ENCODE measurements at places on chromosomes 5 and 9.

DNA sequence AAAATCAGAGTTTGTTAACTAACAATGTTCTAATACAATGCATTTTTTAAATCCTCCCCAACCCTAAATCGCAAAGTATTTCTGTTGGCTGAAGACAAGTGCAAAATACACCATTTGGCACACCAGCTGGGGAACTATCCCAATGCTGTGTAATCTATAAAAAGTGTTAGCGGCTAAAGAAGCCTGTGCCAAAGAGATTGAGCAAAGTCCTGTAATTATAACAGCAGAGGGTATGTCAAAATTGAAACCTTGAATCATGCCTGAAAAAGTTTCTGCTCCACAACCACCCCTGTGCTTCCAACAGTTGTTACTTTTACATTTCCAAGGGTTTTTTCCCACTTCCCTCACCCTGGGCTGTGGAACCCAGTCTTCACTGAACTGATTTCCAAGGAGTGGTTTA lies 83.1 kb upstream of the PLPP6 start:
- no peak for DNase-seq

GRCh38 chr9:125472926-125473701 lies 211.5 kb downstream of the GAPVD1 start:
- DNase-seq: no peak

GRCh38 chr9:29290516-29290915 lies 1717.2 kb upstream of the C9orf72 start:
- no peak for DNase-seq

- no peak for DNase-seq
Measured at GRCh38 chr9:86676396-86676795, 270.9 kb downstream of the GAS1 start.

- DNase-seq: no peak
Measured at GRCh38 chr5:55691265-55692105, 20.6 kb downstream of the SLC38A9 start.

- DNase-seq: peak; percentile 70
Measured at GRCh38 chr5:100520348-100520747, 14.8 kb upstream of the FAM174A start.

DNA sequence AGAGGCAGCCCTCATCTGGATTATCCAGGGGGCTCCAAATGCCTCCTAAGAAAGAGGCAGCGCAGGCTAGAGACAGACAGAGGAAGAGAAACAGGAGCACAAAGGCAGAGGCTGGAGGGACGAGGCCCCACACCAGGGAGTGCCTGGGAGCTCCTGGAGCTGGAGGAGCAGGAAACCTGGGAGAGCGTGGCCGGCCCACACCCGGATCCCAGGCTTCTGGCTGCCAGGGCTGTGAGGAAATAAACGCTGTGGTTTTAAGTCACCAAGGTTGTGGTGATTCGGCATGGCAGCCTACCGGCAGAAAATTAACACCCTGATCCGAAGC lies 165.5 kb downstream of the OLFM1 start:
- no peak for DNase-seq

DNA sequence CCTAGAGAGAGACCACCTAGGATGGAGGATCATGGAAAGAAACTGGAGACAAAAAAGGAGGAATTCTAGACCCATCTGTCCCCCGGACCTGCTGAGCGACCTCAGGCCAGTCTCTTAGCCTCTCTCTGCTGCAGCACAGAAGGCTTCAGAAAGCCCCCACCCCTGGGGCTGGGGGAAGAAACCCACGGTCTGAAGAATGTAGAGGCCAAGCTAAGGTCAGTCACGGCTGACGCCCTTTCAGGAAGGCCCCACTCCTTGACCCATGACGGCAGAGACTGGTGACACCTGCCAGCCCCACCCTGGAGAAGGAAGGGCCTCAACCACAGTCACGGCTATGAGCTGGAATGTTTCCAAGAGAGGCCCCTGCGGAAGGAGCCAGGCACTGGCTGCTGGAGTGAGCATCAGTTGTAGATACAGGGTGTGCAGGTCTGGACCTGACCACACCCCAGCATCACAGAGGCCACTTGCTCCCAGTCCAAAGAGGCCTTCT lies 120.5 kb upstream of the BOD1 start:
- DNase-seq: no peak

DNA sequence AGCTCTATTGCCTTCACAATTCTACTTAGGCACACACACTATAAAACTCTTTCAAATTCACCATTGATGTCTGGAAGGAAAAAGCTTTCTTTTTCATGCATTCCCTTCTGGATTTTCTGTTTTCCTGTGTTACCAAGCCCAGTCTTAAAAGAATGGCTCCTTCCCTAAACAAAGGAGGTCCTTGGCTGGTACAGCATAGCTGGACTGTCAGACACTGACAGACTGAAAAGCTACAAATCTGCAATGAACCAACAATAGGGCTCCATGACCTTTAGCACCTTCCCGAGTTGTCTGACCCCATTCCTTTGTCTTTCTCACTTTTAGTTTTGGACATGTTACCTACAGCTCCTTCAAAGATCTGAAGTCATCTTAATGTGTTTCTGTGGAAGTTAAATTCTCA lies 382.5 kb downstream of the TMEM161B start:
- no peak for DNase-seq

DNA sequence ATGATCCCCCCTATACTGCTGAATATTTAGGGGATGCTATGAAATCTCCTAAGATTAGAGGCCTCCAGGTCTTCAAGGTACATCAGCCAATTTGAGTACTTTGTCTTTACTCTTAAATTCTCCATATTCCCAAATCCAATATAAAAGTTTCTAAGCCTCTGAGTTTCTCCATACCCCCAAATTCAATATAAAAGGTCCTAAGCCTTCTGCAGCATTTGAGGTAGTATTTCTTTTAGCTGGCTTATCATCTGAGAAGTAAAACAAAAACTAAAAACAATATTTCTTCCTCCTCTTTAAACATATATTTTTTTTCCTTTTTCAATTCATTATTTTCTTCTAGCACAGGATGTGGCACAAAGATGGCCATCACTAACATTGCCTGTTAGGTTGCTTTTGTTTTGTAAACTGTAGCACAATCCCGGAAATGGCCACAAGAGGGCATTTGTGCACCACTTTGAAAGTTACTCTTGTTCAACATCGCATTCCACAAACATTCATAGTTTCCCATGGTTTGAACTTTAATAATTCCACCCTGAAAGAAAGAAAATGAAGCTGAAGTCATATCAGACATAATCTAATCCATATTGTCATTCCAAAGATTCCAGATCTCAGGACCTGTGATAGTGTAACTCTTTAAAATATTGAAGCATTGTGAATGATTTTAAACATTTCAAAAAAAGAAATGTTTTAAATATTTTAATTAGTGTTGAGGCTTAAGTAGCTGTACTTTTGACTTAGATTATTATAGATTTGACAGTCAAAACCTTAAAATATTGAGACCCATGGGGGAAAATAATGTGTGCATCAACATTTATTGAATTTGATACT lies 21.0 kb upstream of the SCGB3A2 start:
- DNase-seq: peak; percentile 63

DNA sequence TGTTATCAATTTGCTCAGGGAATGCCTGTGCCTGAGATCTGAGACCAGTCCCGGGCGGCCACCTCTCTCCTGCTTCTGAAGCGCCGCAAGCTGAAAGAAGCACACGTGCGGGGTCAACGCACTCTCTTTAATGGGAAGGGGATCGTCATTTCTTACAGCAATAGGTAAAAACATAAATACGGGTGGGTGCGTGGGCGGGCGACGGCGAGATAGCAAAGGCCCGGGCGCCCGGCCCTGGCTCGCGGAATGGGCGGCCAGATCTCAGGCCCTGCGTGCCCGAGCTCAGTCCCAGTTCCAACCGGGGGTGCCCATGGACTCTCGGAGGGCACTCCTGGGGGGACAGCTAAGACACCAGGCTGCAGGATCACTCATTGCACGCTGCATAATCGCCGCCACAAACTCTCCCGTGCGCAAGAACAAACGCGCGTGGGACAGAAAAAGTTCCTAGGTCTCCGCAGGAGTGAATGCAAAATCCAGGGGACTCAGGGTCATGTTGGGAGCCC lies 3.0 kb downstream of the NKX2-5 start:
- DNase-seq: no peak

DNA sequence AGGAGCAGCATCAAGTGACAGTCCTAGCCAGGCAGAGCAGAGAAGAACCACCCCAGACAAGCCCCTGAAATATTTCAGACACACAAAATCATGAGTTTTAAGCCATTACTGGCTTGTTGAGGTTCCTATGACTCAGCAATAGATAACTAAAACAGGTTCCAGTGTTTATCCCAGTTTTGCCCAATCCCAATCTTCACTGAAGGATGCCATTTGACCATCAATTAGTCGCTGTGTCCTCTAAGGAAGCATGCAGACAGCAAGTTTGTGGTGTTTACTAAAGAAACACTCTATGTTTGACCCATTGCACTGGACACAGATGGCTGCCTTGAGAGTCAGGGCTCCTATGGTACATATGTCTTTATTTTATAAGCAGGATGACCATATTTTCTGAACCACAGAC lies 186.7 kb downstream of the SYK start:
- DNase-seq: no peak

DNA sequence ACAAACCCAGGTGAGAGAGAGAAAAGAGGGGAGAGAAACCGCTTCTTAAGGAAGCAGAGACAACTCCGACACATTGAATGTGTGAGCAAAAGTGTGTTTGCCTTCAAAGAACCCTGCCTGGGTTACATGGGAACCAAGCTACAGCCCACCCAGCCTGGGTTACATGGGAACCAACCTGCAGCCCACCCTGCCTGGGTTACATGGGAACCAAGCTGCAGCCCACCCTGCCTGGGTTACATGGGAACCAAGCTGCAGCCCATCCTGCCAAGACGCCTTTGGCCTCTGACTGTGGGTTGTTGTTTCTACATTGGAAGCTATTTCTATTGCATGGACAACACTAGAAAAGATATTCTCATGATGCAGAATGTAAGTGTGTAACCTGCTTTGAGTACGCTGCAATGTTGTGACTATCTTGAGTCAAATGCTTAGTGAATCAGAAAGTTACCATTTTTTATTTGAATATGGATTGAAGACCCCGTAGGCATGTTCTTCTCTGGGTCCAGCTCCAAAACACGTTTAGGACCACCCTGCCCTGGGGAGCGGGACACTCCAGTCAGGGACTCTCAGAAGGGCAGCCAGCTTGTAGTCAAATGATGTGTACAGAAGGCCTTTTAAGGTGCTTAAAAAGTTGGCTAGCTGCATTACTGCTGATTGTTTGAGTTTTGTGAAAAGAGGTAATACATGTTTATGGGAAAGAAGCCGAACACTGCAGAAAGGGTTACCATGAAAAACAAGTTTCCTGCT lies 39.1 kb upstream of the UNC5A start:
- peak; percentile 3 for DNase-seq

- no peak for DNase-seq
Measured at GRCh38 chr5:178129296-178129695, 1.5 kb upstream of the RMND5B start.

- no peak for DNase-seq
Measured at GRCh38 chr5:32003981-32004380, 170.1 kb downstream of the GOLPH3 start.

GRCh38 chr5:100828071-100828897 lies 74.8 kb downstream of the ST8SIA4 start:
- no peak for DNase-seq

GRCh38 chr9:134442085-134442474 lies 115.8 kb downstream of the RXRA start:
- DNase-seq: no peak

GRCh38 chr5:86862093-86862492 lies 244.4 kb downstream of the COX7C start:
- no peak for DNase-seq

DNA sequence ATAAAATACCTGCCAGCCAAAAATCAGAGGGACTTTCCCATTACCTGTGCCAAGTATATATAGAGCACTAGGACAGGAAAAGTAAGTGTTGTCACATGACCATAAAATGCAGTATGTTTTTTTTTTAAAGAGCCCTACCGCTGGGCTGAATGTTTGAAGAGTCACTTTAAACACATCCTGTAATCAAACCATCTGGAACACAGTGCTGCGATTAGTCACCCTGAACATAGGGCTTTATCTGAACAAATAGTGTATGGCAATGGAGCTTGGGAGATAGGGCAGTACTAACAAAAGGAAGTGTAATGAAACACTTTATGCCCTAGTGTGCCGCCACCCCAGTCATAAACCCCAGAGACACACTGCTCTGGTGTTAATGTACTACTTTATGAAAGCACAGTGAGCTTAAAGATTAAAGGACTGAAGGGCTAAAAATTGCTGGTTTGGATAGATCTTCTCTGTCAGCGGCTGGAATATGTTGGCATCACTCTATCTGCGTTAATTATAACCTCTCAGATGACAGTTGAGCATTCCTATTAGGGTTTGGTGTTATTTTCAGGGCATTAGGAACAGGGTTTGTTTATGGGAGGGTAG lies 90.4 kb downstream of the ZNF608 start:
- DNase-seq: no peak

DNA sequence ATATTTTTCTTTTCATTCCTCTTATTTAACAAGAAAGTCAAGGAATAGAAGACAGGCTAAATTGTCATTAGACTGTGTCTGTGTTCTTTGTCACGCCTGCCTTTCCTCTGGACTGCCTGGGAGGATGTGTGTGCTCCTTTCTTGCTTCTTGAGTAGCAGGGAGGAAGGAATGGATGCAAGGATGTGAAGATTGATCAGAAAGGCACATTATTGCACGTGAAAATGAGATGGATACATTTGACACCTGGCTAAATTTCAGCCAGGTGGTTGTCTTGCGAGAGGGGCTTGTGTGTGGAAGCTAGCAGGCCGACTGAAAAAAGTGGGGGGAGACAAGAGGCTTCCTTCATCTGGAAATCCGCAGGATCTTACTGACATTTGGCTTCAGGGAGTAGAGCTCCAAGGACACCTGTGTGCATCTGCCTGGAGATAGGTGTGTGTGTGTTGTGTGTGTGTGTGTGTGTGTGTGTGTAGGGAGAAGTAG lies 200.1 kb downstream of the MEF2C start:
- no peak for DNase-seq

DNA sequence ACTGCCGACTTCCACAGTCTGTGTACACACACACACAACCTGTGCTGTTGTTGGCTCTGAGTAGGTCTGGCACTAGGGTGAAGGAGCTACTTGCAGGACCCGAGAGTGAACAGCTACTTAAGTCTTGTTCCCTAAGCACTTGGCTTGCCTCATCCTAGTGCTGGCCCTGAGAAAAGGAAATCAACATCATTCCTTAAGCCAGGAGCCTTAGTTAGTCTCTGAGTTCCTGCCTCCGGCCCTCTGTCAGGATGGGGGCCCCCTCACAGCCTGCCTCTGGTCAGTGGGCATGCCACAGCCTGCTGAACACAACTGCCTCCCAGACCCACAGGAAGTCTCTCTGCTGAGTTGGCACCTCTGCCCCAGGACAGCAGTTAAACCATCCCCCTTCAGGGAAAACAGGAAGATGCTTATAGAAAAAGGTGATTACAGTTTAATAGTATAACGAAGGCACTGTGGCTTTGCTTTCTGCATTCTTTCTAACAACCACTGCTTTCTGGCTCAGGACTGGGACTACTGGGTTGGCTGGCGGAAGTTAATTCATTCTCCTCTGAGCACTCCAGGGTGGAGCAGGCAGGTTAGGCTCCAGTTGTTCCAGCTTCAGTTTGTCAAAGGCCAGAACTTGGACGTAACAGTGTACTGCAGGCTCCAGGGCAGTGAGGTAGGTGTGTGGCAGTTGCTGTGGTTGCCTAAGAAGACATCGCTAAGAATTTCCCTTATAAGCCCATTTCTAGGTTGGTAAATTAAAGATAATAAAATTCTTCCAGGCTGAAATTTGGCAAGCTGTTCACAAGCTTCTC lies 2.8 kb downstream of the MAMDC2 start:
- peak; percentile 35 for DNase-seq

GRCh38 chr5:172455087-172455381 lies 709 bp upstream of the SH3PXD2B start:
- no peak for DNase-seq

All from H9 (cell line).